Cortex of kidney (tissue), 1 donor: ENCODE measurements at places on chromosomes 4 and X.

DNA sequence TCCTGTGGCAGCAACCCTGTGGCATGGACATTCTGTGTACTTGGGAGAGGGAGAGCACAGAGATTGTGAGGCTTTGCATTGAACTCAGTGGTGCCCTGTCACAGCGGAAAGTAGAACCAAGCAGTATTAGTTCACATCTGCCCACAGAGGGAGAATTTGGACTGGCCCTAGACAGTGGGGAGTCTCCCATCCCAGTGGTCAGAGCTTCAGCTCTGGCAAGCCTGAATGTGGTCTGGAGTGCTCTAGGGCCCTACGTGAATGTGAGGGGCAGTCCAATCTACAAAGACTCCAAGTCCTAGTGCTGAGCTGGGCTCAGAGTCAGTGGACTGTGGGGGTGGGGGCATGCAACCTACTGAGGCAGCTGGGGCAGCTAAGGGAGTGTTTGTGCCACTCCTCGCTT is 34.8 kb downstream of the ZIC3 start:
- no peak for DNase-seq

DNA sequence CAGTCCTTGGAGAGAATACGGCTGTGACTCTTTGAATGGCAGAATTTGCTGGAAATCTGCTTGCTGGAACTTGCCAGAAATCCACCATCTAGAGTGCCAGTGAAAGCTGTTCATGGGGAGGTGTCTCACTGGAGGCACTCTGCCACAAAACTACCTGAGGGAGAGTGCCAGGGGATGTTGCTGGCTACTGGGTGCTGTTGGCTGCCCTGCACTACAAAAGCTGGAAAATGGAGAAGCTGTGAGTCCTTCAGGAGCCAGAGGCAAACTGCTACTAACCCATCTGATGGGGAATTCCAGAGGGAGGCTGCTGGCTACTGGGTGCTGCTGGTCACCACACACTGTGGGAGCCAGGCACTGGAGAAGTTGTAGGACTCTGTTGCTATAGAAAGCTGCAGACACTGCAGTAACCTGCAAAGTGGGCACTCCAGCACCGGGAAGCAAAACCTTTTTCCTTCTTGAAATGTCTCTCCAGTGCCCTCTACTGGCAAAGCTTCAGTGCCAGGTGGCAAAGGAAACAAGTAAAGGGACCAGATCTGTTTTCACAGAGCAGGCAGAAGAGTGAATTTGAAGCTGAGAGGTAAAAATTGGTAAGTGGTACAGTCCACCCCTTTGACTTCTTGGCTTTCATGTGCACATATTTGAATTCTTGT is 47.8 kb upstream of the HSD17B10 start:
- no peak for DNase-seq

DNA sequence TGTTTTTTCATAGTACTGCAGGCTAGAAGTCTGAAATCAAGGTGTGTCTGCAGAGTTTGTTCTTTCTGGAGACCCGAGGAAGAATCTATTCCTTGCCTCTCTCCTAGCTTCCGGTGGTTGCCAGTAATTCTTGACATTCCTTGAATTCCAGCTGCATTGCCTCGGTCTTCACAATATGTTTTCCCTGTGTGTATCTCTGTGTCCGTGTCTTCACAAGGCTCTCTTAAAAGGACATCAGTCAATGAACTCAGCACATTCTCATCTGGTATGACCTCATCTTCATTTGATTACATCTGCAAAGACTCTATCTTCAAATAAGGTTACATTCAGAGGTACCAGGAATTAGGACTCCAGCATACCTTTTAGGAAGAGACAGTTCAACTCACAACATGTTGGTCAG is 163.4 kb downstream of the BANK1 start:
- DNase-seq = no peak

DNA sequence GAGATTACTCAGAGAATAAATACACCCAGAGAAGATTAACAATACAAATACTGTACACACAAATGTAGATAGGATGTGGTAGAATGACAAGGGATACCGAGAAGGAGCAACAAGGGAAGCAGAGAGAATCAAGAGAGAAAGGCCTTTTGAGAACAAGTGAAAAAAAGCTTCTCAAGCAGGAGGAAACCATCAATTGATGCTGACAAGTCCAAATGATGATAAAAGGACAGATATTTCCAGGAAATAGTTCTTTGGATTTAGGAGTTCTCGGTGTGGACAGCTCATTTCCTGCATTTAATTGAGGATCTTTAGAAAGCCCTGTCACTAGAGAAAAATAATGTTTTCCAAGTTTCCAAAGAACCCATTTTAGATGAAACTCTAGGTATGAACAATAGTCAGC is 48.1 kb downstream of the NPY5R start:
- no peak for DNase-seq

GRCh38 chr4:44965435-44966095 is 239.2 kb upstream of the GNPDA2 start:
- DNase-seq = no peak

- DNase-seq = no peak
Measured at GRCh38 chrX:149131774-149132173, 373.3 kb downstream of the IDS start.

DNA sequence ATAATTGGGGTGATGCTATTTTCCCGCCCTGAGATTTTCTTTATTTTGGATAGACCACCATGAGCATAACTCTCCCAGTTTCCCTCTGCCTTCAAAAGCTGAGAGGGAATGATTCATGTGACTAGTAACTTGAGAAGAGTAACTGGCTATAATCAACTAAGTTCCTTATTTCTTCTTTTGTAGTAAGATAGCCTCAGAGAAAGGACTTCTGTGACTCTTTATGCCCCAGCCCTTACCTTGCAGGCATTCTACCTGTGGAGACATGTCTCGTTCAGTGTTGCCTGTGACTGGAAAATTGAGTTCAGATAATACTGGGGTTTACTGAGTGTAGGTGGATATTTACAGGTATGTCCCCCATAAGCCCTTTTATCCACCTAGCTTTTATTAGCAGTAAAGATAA is 715.4 kb upstream of the HS3ST1 start:
- DNase-seq = no peak

- DNase-seq = no peak
Measured at GRCh38 chr4:185384930-185385331, 10.8 kb downstream of the LRP2BP start.

DNA sequence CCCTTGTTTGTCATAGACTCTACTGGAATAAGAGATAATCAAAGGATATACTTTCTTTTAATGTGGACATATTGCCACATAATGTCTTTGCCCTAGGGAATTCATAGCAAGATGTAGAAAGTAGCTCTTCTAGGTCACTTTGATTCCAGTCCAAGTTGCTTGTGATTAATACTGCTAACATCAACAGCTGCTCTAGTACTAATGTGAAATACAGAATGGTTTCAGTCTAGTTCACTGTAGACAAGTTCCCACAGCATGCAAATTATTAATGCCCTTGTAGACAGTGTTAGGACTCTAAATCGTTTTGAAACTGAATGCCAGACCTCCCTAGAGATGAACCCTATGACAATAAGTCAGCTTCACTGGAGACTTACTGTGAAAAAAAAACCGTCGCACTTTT is 494.6 kb upstream of the ATOH1 start:
- no peak for DNase-seq

- no peak for DNase-seq
Measured at GRCh38 chr4:40960941-40961340, 211.2 kb downstream of the NSUN7 start.

DNA sequence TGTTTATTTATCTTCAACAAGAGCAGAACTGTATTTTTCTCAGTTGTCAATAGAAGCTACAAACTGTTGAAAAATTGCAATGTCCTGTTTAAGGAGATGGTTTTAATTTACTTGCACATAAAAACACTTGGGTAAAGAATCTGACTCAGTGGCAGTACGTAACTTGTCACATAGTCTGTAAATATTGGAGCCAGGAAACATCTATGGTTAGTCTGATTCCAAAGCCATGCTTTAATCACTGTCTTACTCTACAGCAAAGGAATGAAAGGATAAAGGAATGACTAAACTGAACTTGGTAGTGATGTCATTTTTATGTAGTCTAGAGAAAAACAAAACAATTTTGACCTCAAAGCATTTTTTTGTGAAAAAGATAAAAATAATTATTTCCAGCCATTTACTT is 537.2 kb downstream of the STIM2 start:
- DNase-seq = no peak

DNA sequence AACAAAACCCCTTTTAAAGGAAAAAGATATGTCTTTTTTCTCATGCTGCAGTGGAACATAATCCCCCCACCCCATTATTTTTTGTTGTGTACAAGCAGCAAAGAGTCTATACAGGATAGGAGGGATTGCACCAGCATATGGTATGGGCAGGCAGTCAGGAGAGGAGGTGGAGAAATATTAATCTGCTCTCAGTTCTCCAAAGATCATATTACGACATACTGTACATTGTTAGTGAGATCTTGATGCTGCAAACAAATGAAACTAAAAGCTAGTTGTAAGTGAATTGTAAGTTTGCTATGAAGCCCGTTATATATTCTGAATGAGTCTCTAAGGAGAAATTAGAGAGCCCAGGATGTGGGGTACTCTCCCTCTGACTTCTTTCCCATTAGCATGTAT is 75.3 kb downstream of the RAPGEF2 start:
- DNase-seq = no peak

DNA sequence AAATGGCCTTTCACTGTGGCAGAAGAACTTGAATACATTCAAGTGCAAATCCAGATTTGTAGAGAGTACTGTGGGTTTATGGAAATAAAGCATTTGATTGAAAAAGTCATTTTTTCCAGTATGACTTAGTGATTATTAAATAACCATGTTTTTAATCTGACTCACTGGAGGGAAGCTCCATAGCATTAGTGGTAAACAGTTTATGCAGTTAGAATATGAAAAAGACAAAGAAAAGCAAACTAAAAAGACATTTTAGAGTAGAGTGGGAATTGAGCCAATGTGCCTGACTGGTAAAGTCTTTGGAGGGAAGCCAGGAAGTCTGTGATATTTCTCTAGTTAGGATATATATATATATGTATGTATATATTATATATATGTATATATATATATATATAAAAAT is 53.4 kb downstream of the FAT4 start:
- DNase-seq = no peak

GRCh38 chr4:177147668-177148067 is 162.0 kb upstream of the NEIL3 start:
- no peak for DNase-seq

- no peak for DNase-seq
Measured at GRCh38 chr4:70902577-70903290, 565 bp downstream of the MOB1B start.

DNA sequence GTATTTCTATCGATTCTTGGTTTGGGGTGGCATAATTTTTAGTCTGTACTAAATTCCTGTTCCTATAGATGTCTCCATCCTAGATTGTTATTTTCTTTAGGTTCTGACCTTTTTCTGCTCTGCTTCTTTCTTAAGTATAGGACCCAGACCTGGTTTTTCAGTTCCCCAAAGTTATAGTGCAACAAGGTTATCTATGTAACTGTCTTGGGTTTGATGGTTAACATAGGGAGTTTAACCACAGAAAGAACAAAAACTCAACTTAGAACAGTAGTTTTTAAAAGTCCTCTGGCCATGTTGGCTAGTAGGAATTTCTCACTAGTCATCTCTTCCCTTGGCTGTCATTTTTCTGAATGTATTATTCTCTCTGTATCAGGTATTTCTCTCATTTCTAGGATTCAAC is 38.8 kb upstream of the MAD2L1 start:
- no peak for DNase-seq

DNA sequence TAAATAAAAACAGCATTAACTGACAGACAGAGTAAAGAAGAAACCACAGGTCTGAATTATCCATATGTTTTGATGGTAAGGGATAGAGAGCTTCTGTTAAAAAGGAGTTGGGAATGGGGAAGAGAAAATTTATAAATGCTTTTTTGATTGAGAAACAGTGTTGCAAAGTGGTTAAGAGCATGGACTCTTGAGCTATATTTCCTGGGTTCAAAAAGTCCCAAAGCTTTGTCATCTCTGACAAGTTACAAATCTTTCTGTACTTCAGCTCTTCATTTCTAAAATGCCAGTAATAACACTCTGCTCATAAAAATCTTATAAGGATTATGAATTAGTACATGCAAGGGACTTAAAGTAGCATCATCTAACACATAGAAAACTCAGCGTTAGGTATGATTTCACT is 62.2 kb downstream of the N4BP2 start:
- no peak for DNase-seq

- no peak for DNase-seq
Measured at GRCh38 chr4:129377131-129377845, 281.3 kb downstream of the C4orf33 start.

GRCh38 chr4:3249711-3250437 is 915 bp downstream of the MSANTD1 start:
- no peak for DNase-seq

DNA sequence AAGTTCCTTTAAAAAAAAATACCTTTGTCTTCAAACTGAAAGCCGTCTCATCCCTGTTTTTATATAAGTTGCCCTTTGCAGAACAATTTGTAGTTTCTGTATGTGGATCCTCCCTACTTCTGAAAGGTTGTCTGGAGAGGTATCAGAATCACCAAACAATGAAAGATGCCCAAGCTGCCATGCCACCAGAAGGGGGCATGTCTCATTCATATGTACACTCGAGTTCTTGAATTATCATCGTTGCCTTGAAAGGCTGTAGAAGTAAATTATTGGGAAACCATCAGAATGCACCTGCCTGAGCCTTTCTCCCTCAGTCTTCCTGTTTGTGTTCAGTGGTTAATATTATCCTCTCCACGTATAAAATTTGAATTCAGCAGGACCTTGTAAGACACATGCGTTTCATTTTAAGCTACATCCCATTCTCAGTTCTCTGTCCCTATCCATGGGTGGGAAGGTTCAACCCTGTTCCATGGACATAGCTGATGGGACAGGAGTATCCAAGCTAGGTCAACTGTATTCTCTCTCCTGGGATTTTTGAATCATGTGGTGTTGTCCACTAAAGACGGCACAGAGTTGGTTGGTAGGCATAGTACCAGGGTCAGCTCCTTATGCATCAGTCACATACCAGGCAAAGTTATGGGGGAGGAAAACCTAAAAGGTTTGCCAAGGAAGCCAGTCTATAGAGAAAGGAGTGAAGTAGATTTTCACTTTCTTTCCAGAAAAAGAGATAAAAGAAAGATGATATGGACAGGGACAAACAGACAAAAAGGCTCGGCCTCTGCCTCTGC is 24.0 kb downstream of the GALNT7 start:
- no peak for DNase-seq

DNA sequence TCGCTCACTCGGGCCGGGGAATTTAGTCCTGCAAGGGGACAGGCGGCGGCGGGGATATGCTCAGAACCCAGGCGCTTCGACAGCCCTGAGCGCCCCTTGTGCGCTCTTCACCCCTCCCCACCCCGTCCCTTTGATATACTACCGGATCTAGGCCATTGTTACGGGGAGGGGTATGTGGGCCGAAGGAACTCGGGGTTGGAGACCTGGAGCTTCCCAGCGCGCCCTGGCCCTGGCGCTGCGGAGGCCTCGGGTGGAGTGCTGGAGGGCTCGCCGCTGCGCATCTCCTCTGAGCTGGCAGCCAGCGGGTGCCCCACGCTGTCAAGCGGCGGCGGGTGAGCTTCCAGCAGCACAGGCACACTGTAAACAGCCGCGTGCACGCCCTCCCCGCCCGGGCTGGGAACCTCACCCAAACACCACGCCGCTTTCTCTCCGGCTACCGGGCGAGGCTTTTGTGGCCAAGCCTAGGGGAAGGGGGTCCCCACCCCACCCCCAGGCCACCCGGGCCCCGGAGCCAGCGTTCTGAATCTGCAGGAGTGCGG is 54.5 kb upstream of the BCOR start:
- DNase-seq = no peak

GRCh38 chr4:7540654-7541413 is 106.1 kb upstream of the PSAPL1 start:
- no peak for DNase-seq

- no peak for DNase-seq
Measured at GRCh38 chrX:18348047-18348446, 6.4 kb downstream of the SCML2 start.

- DNase-seq = no peak
Measured at GRCh38 chrX:50635817-50636365, 165.3 kb upstream of the DGKK start.
